ENCODE measurements at places on chromosomes 5 and 9. TPM values are rescaled to one million over a fixed set of nuclear protein-coding genes. Genes with fewer than 3 reads are reported as not detected.

Gene FAM169A
- 19.5 TPM for polyA plus RNA-seq

Gene PCDHGA4
- polyA plus RNA-seq, result 2.2 TPM

Gene NIPBL
- 75.5 TPM for polyA plus RNA-seq

Gene SPATA31E1
- polyA plus RNA-seq, result not detected

Gene SLC36A3
- not detected for polyA plus RNA-seq

Gene BTNL3
- polyA plus RNA-seq, result not detected

Gene ANKRD18A
- polyA plus RNA-seq, result 3.9 TPM

Gene SHC3
- 2.4 TPM for polyA plus RNA-seq

Gene GPRIN1
- 1.4 TPM for polyA plus RNA-seq

Gene SHISAL2B
- polyA plus RNA-seq, result not detected

Gene MIER3
- 32.1 TPM for polyA plus RNA-seq

Gene SLC25A2
- 0.14 TPM for polyA plus RNA-seq

Gene IFNA16
- polyA plus RNA-seq, result not detected

Gene PCDHGA5
- polyA plus RNA-seq, result 2.6 TPM

Gene BTNL9
- polyA plus RNA-seq, result 14.9 TPM

Gene TEK
- polyA plus RNA-seq, result 32.9 TPM

Gene WNT8A
- polyA plus RNA-seq, result not detected

Gene C1QTNF3
- polyA plus RNA-seq, result 51.5 TPM

Gene NIPAL4
- 0.62 TPM for polyA plus RNA-seq

Gene PSD2
- 2.0 TPM for polyA plus RNA-seq

Gene DAB2IP
- polyA plus RNA-seq, result 38.7 TPM

Gene ANKH
- 16.1 TPM for polyA plus RNA-seq

Gene ALG2
- polyA plus RNA-seq, result 45.2 TPM

Gene UBTD2
- polyA plus RNA-seq, result 81.8 TPM

Gene IQGAP2
- polyA plus RNA-seq, result 69.7 TPM

Gene CTXN3
- polyA plus RNA-seq, result not detected

Gene ADAMTS16
- 64.6 TPM for polyA plus RNA-seq

Gene MLLT3
- 27.5 TPM for polyA plus RNA-seq
